ENCODE measurements at places on chromosomes 5 and 9.

GRCh38 chr9:12640016-12640587 is 53.1 kb upstream of the TYRP1 start:
- peak; percentile 66 for DNase-seq

DNA sequence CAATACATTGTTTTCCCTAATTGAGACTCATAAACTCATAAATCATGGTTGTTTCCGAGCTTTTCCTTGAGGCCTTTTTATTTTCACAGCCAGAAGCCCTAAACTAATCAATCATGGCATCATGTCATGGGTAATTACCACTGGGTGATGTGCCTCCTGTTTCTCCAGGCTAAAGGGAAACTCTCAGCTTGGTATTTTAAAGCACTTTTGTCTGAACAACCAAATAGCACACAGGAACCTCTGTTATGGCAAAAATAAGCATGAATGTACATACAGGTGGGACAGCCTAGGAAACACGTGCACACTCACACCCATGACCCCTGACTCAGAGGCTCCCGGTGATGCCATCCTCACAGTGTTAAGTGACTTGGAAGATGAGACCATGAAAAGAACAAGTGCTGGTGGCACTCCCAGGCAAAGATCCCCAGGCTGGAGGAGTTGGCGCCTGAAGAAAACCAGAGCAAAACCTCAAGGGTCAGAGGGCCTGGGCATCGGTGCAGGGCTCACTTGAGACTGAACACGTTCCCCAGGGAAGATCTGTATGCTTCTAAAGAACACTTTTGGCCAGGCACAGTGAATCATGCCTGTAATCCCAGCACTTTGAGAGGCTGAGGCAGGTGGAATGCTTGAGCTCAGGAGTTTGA is 154.3 kb downstream of the ROR2 start:
- peak; percentile 47 for DNase-seq

DNA sequence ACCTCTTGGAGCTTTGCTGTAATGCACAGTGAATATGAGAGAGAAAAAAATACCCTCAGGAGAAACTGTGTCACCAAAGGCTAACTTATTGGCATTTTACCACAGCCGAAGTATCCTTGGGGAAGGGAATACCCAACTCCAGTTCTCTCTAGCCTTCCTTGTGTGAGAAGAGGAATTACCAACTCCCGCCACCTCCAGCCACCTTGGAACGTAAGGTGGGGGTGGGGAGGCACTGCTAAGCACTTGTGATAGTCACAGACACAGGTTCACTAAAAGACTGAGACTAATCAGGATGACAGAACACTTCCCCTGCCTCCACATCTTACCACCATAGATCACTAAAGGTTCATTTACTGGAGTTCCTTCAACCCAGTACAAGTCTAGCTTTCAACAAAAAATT is 102.0 kb upstream of the ADAMTS19 start:
- DNase-seq, result no peak

GRCh38 chr9:18347386-18348082 is 126.4 kb upstream of the ADAMTSL1 start:
- DNase-seq, result no peak

- no peak for DNase-seq
These were observed 1.4 kb upstream of the IPPK start for GRCh38 chr9:92671323-92671722.

- DNase-seq, result no peak
These were observed 182.3 kb downstream of the C9orf152 start for GRCh38 chr9:110025551-110026170.

GRCh38 chr9:97572892-97573365 is 60.2 kb downstream of the TSTD2 start:
- no peak for DNase-seq

DNA sequence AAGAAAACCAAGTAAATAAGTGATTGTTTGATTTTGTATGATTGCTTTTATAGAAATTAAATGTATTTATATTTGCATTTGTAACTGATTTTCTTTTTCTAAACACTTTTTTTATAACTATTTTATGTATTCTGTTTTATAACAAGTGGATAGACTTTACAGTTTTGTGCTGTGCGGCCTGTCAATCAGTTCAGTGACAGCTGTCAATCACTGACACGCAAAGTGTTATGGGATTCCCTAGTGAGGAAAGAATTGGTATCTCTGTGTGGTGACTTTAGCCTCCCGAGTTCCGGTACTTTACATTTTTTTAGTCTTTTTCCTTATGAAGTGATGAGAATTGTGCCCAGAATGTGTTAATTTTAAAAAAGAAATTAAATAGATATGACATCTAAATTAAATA is 16.3 kb downstream of the GPR151 start:
- DNase-seq, result no peak

GRCh38 chr5:14476786-14477435 is 104.7 kb upstream of the OTULINL start:
- DNase-seq, result no peak

- DNase-seq, result no peak
These were observed 66.6 kb downstream of the ANGPTL2 start for GRCh38 chr9:127055745-127056402.

DNA sequence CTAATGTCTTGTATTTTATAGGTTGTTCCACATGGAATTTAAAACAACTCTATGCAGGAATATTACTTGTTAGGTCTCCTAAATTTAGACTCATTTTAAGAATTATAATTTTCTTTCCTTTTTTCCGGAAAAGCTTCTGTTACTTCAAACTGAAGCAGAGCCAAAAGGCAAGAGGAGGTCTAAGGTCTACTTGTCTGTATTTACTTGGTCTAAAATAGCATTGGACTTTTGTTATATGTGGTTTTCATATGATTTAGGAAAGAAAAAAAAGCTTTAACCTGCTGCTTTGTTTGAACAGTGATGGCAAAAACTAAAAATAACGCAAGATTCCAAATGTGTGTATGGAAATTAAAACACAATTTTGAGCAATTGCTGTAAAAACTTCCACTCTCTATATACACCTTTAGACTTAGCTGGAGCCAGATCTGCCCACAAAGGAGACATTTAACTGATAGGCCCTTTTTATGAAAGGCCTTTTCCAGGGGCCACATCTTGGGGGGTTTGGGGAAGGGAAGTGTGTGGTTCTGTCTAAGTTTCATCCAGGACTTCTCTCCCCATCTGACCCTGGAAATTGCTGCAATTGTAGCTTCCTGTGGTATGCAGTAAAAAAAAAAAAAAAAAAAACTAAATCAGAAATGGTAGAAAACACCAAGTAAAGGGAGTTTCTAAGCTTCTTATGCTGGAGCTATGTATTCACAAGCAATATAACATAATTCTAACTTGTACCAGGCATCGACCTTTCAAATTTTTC is 307.7 kb upstream of the MEF2C start:
- DNase-seq, result no peak

- DNase-seq, result no peak
These were observed 74.6 kb downstream of the GOLPH3 start for GRCh38 chr5:32099486-32100035.

- DNase-seq, result peak; percentile 78
These were observed 24.2 kb downstream of the POU5F2 start for GRCh38 chr5:93717162-93717561.

GRCh38 chr5:127909821-127910220 is 173.7 kb upstream of the SLC12A2 start:
- no peak for DNase-seq

DNA sequence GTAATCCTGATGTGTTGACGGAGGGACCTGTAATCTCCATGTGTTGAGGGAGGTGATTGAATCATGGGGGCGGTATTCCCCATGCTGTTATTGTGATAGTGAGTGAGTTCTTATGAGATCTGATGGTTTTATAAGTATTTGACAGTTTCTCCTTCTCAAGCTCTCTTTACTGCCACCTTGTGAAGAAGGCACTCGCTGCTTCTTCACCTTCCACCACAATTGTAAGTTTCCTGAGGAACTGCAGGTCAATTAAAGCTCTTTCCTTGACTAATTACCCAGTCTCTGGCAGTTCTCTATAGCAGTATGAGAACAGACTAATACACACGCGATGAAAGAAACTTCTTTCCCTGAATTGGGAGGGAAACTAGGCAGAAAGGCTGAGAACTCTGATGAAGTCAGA is 141.1 kb upstream of the RAD23B start:
- DNase-seq, result peak; percentile 36

DNA sequence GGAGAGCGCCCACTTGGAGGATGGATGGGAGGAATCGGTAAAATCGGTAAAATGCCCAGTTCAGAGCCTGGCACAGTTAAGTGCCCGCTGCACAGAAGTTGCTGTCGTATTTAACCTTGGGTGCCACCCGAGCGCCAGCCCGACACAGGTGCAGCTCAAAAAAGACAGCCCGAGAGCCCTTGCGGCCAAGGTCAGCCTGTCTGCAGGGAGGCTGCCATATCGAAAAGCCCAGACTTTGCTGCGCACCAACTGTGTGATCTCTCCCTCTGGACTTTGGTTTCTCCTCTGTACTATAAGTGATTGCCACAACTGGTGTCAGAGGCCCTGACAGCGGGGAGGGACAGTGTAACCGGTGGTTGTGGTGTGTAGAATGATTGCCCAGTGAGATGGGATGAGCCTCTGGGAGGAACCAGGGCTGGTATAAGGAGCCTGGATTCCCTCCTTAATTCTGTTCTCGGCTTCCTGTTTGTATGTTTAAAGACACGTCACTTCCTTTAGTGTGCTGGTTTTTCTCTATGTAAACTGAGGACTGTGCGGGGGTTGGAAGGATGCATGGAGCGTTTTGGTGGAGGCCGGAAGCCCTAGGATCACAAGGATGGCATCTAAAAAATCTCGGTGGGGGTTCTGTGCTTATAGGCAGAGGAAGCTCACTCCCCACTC is 792 bp downstream of the NTMT1 start:
- DNase-seq, result peak; percentile 79

- no peak for DNase-seq
These were observed 15.4 kb upstream of the C9 start for GRCh38 chr5:39379693-39380092.

- DNase-seq, result no peak
These were observed 59.4 kb upstream of the SIMC1 start for GRCh38 chr5:176178789-176179188.

- DNase-seq, result no peak
These were observed 171.3 kb downstream of the ACTL7B start for GRCh38 chr9:108684288-108685025.

DNA sequence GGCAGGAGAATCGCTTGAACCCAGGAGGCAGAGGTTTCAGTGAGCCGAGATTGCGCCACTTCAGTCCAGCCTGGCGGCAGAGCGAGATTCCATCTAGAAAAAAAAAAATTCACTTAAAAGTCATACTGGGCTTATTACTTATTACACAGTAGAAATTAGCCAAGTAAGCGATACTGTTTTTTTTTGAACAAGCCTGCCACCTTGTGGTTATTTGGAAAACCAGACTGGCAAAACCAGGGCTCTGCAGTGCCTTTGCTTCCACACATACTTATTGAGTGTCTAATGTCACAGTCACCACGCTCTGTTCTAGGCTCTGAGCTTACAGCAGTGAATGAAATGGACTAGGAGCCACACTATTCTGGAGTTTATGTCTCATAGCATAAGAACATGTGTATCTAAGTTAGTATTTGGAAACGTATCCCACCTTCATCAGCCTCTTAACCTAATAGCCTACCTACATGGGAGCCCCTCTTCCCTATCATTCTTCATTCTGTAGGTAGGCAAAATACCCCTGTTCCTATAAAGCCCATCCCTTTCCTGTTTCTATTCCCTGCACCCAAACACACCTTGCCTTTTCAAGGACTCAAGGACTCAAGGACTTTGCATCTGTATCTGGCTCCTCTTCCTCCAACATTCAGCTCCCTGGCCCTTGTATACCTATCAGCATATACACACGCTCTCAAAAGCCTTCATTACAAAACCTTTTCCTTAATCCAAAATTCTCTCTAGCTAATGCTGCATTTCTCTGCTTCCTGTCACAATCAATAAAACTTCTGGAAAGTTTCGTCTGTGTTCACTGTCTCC is 13.9 kb upstream of the BASP1 start:
- DNase-seq, result peak; percentile 67

DNA sequence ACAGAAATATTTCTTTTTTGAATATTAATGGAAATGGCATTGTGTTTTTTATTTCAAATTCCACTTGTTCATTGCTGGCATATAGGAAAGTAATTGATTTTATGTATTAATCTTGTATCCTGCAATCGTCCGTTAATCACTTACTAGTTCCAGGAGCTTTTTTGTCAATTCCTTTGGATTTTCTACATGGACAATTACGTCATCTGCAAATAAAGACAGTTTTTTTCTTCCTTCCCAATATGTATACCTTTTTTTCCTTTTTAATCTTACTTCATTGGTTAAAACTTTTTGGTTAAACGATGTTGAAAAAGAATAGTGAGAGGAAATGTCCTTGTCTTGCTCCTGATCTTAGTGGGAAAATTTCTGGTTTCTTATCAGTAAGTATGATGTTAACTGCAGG is 1.5 kb upstream of the TIFAB start:
- no peak for DNase-seq

DNA sequence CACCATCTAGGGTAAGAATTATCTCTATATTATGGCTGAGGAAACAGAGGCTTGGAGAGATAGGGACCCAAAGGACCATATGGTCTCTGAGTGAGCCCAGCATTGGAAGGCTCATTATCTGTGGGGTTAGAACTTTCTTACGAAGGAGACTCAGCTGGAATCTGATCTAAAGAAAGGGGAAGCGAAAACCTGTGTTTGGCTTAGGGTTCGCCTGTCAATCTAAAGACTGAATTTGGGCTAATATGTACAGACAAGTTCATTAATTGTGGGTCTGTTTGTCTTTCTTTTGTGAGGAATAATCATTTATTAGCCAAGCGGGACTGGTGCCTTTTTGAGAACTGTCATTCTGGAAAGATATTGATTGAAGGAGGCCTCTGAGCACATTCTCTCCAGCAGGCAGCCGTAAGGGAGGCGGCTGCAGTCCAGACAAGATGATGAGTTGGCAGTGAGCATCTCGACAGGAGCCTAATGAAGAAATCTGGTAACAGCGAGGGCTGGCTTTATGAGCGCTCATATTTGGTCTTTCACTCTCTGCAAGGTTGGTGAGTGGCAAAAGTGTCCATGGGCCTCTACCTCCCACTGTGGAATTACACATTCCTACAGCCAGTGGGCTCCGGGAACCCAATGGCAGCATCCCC is 104.2 kb upstream of the GPR151 start:
- no peak for DNase-seq

- DNase-seq, result no peak
These were observed 78.4 kb downstream of the MAP1B start for GRCh38 chr5:72185496-72186329.

DNA sequence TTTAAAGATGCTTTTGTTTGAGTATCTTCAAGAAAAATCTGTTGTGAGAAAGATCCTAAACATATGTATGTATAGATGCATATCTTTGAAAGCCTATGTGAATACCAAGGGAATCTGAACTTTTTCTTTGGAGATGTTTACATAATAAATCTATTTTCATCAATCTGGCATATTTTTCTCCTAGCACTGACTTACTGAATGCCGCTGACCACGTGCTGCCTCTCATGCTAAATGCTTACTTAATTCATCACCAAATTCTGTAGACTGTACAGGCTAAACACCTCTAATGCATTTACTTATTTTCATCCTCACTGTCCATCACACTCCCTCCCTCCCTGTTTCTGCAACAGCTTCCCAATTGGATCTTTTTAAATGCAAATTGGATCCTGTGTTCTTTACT is 566.2 kb upstream of the WWC1 start:
- no peak for DNase-seq

GRCh38 chr5:165161204-165161603 is 1655.8 kb downstream of the MAT2B start:
- no peak for DNase-seq

- no peak for DNase-seq
These were observed at the start of gene PRRX2 for GRCh38 chr9:129665389-129665775. TSS of gene PRRX2 (plus strand) at chr9:129665647. CDS start at chr9:129665868, 221 bp downstream.

- DNase-seq, result peak; percentile 55
These were observed 202.9 kb downstream of the NR2F1-AS1 start for GRCh38 chr5:93378073-93378472.

GRCh38 chr5:131996210-131997025 is 15.0 kb downstream of the ACSL6 start:
- no peak for DNase-seq
